Urinary bladder (tissue), 4 donors: ENCODE measurements at places on chromosomes 1 and 21. TPM values are rescaled to one million over a fixed set of nuclear protein-coding genes. Genes with fewer than 3 reads are reported as not detected.

Gene SEMA4A
- total RNA-seq = 7.3 TPM

Gene ATP1A4
- total RNA-seq = 8.3 TPM

GRCh38 chr1:96660503-96660902 is 61.1 kb upstream of the PTBP2 start:
- no peak for DNase-seq

DNA sequence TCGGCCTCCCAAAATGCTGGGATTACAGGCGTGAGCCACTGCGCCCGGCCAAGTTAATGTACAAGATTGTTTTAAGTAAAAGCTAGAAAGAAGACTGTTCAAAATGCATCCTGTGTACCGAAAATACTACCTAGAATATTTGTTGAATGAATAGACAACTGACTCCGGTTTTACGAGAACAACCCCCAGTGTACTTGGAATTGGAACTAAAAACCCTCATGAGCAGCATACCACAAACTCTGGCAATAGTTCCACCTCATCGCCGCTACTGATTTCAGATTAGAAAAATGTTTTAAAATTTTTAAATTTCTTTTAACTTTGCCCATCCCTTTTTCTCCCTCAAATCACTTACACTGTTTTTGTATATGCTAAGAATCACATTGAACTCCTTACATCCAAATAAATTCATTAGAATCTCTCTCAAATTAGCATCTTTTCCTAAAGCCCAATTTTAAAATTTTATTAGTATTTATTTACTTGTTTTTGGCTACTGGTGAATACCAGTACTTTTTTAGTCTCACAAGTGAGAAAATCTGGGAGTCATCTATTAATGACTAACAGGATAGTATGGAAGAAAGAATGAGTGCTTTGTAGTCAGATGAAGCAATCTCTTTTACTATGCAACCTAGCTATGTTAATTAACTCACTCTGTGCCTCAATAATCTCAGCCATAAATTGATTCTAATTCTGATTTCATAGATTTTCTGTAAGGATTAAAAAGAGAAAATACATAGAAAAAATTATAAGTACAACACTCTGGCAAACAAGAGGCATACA is 95.1 kb downstream of the GPATCH2 start:
- DNase-seq = no peak

DNA sequence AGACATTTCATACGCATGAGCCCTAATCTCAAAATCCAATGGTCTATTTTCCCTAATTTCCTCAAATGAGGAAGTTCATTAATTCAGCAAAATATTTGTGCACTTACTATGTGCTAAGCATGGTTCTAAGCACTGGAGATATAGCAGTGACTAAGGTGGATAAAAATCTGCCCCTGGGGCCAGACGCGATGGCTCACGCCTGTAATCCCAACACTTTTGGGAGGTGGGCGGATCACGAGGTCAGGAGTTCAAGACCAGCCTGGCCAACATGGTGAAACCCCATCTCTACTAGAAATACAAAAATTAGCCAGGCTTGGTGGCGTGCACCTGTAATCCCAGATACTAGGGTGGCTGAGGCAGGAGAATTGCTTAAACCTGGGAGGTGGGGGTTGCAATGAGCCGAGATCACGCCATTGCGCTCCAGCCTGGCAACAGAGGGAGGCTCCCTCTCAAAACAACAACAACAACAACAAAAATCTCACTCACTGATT is 4.3 kb upstream of the MIIP start:
- DNase-seq = no peak

GRCh38 chr1:28417441-28417922 is 47.9 kb downstream of the PHACTR4 start:
- DNase-seq = no peak

Gene FAAH
- total RNA-seq = 6.9 TPM

Gene AKT3
- total RNA-seq = 94.3 TPM

Gene IL10
- total RNA-seq = 2.8 TPM

- no peak for DNase-seq
Measured at GRCh38 chr1:37033355-37034101, 787 bp downstream of the GRIK3 start.

- DNase-seq = no peak
Measured at GRCh38 chr1:234724516-234725176, 114.7 kb upstream of the IRF2BP2 start.
